ENCODE measurements at places on chromosomes 3 and 15. TPM values are rescaled to one million over a fixed set of nuclear protein-coding genes. Genes with fewer than 3 reads are reported as not detected.

FGF12 gene
- total RNA-seq, result 0.22 TPM

A4GNT gene
- not detected for total RNA-seq

C3orf33 gene
- 3.8 TPM for total RNA-seq

FBN1 gene
- 481 TPM for total RNA-seq
